Urinary bladder (tissue), 4 donors: ENCODE measurements at places on chromosomes 5 and 9. TPM values are rescaled to one million over a fixed set of nuclear protein-coding genes. Genes with fewer than 3 reads are reported as not detected.

- no peak for DNase-seq
These were observed 72.7 kb downstream of the LURAP1L start for GRCh38 chr9:12847561-12847960.

GRCh38 chr9:37382161-37382981, 40.1 kb upstream of the GRHPR start:
- DNase-seq, result no peak

- no peak for DNase-seq
These were observed 24.0 kb downstream of the LYRM7 start for GRCh38 chr5:131194725-131195124.

DNA sequence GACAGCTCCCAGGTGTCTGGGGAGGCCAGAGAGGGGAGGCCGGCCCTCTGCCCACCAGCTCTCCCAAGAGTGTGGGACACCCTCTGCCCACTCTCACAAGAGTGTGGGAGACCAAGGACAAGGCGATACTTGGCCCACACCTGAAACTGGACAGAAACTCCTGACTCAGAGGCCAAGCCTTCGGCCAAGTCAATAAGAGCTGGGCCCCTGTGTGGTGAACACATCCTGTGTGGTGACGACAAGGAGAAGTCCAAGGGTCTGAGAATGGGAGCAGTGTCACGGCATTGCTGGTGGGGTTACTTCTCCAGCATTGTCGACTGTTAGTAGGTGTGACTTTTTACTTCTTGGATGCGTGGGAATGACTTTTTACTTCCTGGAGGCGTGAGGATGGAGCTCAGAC, 14.6 kb upstream of the F2RL1 start:
- no peak for DNase-seq

- no peak for DNase-seq
These were observed 68.3 kb downstream of the SHB start for GRCh38 chr9:38000735-38001134.

GRCh38 chr9:32706004-32706724, 70.7 kb upstream of the TAF1L start:
- DNase-seq, result no peak

GRCh38 chr5:56325039-56325438, 91.9 kb upstream of the ANKRD55 start:
- no peak for DNase-seq

GRCh38 chr5:88719434-88719833, 163.6 kb downstream of the MEF2C start:
- DNase-seq, result no peak

DNA sequence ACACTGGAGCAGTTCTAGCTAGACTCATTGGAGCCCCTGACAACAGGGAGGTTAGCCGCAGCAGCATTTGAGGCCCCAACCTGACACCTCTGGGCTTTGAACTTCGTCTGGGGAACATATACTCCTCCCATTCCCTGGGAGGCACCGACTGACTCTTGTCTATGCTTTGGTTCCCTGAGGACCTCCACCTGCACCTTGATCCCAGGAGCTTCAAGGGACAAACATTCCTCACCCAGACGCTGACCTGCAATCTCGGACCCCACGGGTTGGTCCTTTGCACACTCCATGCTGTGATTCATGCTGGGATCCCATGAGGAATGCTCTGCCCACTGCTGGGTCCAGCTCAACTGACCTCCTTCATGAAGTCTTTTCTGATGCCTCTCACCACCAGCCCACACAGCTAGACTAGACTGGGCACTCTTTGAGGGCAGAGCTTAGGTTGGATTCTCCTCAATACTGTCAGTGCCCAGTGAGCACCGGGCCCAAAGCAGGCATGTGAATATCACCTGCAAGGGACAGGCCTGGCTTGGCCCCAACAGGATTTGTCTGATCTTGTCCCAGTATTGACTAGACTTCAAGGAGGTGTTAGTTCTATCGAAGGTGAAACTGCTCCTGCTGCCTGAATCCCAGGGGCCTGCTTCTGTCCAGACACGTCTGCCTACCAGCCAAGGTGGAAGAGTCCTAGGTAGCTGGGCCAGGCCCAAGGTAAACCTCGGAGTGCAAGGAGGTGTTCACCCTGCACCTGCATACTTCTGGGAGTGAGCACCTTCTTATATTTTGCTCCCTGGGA, 51.8 kb upstream of the ZBTB43 start:
- DNase-seq, result no peak

DNA sequence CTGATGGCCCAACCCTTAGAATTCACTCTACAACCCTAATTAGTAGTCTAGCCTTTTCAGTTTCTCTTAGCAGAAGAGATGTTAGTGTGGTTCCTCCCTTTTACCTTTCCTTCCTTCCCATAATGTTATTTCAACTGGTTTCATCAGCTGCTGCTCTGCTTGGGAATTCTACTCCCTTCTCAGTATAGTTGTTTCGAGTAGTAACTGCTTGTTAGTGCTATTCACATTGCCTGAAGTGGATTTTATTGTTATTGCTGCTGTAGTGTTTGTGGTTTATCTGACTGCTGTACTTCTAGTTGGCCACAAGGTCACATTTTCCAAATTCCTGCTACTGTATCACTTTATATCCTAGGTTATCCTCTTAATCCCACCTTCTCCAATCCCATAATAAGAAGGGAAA, 29.7 kb downstream of the SMIM15 start:
- DNase-seq, result no peak

- no peak for DNase-seq
These were observed 3.4 kb downstream of the HIGD2A start for GRCh38 chr5:176391999-176392398.

- DNase-seq, result no peak
These were observed 109.1 kb downstream of the DOCK2 start for GRCh38 chr5:169746147-169746694.

ENC1 gene
- 75.4 TPM for total RNA-seq

MZB1 gene
- 0.63 TPM for total RNA-seq

RLN2 gene
- total RNA-seq, result not detected

RELL2 gene
- total RNA-seq, result 0.53 TPM

BNC2 gene
- total RNA-seq, result 69.5 TPM

ARID3C gene
- total RNA-seq, result not detected

NR5A1 gene
- total RNA-seq, result not detected
